ENCODE measurements at places on chromosomes 6 and 20.
A peak's percentile ranks its signal among the peaks of the same experiment; 100 is the strongest.

DNA sequence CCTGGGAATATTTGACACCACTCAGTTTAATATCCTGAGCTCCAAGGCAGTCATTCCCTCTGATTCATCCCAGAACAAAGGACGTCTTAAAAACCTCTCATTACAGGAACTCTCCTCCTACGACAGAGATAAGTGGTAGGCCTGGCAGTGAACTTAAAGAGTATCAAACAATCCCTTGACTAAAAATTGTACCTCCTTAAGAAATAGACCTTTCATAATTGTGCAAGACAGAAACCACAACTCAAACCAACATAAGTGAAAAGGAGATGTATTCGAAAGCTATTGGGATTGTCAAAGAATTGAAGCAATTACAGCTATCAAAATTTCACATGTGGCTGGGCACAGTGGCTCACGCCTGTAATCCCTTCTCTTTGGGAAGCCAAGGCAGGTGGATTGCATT lies 19.1 kb upstream of the BNIP5 start:
- no peak for DNase-seq

- no peak for DNase-seq
Observed at GRCh38 chr6:21587179-21587960, 6.2 kb upstream of the SOX4 start.

DNA sequence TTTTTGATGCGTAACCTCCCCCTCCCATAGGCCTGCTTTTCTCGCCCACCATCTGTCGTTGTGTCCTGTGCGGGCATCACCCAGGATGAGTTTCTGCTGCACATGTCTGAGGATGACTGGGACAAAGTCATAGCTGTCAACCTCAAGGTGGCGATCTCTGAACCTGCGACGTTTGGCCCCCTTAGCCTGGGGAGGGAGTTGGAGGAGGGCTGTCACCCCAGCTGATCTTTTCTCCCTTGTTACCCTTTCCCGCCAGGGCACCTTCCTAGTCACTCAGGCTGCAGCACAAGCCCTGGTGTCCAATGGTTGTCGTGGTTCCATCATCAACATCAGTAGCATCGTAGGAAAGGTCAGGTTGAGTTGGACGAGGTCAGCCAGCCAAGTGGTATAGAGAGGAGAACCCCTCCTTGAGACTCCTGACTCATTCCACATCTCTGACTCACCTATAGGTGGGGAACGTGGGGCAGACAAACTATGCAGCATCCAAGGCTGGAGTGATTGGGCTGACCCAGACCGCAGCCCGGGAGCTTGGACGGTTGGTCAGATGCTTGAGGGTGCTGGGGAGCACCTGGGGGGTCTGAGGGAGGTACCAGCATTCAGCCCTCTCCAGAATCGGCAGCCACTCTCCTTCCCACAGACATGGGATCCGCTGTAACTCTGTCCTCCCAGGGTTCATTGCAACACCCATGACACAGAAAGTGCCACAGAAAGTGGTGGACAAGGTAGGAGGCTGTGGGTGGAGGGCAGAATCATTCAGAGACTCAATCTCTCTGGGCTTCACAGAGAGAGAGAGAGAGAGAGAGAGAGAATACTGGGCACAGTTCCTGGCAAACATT lies 954 bp downstream of the HSD17B8 start:
- DNase-seq = no peak

DNA sequence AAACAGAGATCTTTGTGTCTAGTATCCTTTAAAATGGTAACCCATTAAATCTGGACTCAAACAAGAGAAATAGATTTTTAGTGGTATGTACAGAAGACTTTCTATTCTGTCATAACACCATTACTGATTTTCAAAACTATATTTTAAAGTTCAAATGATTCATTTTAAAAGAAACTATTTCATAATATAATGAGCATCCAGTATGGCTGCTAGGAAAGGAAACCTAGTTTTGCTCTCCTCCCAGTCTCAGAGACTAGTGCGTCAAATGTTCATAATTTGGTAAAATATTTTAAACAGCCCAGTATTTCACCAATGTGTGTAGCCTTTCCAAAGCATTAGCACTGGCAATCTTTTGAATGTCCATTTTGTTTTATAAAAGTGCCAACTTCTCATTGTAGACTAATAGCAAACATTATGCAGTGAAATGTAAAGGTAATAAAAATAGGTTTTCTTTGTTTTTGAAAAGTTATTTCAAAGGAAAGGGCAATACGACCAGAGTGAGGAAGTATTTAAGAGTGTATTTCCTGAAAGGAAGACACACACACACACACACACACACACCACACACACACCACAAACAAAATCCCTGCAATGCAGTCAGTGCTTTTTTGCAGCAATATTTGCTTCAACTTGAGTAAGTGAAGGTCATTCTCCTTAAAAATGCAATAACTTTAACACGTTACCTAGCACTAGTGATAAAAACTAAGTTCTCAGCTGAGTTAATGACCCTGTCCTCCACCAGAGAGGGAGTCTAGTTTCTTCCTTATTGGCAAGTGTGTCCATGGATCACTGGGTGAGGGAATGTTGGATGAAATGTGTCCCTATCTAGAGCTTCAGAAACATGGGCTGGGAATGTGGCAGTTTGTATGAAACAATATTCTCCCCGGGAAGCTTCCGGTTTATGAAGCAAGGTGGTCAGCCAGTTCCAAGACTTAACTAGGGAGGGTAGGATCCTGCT lies 4.6 kb downstream of the PPP1R3G start:
- DNase-seq = no peak

GRCh38 chr6:161844804-161845203 lies 570.9 kb upstream of the AGPAT4 start:
- no peak for DNase-seq

GRCh38 chr6:159969921-159970320 lies 1.0 kb downstream of the IGF2R start:
- no peak for DNase-seq

DNA sequence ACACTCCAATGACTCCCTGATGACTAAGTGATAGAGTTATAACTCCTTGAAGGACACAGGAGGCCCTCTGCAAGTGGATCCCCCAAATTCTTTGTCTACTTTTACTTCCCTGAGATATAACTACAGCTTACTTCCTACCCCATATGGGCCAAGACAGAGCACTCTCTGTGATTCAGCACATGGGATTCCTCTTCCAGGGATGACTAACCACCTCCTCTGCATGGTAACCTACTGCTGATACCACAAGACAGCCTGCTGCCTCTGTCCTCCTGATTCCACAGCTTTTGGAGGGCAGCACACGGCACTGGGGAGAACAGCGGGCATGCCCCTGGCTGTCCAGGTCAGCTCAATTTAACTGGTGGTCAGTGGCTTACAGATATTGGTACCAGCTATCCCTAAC lies 675.7 kb upstream of the AGPAT4 start:
- peak; percentile 32 for DNase-seq

- no peak for DNase-seq
Observed at GRCh38 chr6:130906736-130907381, 79.7 kb downstream of the SMLR1 start.

DNA sequence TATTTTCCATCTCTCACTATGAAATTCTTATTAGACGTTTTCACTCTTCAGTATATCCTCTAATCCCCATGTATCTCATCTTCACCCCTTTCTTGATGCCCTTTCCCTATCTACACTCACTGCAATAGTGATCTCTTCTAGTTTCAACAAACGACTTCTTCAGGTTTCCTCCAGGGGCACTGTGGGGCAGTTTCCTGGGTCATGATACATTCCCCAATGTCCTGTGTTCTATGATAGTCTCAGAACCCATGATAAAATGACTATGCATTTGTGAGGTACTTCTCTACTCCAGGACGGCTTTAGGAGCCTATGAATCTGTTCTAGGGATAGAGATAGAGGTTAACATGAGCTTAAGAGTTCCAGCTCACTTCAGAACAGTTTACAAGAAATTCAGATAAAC lies 183.3 kb downstream of the FOXC1 start:
- no peak for DNase-seq

- no peak for DNase-seq
Observed at GRCh38 chr20:3716195-3716834, 3.9 kb upstream of the SIGLEC1 start.

- no peak for DNase-seq
Observed at GRCh38 chr6:2232445-2232844, 13.0 kb downstream of the GMDS start.

DNA sequence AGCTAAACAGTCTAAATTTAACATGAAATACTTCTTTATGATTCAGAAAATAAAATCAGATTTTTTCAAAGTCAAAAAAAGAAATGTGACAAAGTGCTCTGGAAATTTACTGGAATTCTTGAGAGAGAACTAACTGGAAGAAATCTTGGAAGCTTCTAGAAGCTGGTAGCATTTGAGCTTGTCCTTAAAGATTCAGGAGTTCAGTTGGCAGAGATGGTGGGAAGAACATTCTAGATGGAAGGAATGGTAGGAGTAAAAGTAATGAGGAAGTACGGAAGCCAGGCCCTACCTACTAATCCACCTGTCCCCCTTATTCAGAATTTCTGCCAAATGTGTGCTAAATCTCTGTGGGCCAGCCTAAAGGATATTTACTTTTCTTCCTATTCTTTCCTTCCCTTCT lies 21.2 kb downstream of the RALY start:
- DNase-seq = no peak

DNA sequence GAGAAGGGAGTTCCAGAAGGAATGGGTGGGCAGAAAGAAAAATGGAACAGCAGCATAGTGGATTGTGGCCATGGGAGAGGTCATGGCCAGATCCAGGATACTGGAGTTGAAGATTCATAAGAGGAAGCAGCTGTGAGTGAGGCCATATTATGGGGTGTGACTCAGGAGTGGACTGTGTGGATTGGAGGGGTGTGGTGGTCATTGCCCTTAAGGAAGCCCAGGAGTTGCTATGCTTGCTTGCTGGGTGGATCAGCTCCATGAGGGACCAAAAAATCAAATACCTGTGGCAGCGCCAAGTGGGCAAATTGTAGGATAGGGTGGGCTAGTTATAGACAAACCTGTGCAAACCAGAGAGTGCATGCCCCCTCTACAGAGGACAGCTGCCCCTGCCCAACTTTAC lies 18.3 kb downstream of the LRRC1 start:
- no peak for DNase-seq

DNA sequence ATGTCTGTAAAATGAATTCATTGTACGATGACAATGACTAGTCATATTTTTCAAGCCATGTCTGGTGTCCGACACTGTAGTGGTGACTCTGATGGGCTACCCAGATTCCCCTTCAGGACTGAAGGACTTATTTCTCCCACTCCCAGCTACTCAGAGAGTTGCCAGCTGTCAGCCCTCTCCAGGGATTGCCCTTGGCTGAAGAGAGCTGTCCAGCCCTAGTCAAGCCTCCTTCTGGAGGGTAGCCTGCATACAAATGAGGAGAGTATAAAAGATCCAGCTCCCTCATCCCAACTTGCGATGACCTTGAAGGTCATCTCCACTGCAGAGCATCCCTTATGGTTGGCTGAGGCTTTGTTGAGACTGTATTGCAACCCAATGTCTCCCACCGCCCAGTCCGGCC lies 29.9 kb downstream of the JPH2 start:
- DNase-seq = no peak

DNA sequence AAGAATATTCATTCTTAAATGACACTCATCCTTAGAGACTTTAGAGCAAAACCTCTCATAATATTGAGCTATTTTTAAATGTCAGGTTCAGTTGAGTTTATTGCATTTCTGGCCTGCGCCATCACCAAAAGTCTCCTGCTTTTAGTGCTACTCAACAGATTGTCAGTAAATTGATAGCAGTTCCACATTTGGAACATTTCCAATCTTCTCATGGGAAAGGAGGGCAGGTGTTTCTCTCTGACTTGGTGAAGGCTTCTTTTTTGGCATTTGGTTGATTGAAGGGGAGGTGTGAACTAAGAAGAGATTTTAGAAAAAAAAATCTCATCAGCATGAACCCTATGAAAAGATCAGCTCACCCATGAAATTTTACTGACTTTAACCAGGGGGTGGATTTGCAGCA lies 125.9 kb upstream of the INSM1 start:
- no peak for DNase-seq

DNA sequence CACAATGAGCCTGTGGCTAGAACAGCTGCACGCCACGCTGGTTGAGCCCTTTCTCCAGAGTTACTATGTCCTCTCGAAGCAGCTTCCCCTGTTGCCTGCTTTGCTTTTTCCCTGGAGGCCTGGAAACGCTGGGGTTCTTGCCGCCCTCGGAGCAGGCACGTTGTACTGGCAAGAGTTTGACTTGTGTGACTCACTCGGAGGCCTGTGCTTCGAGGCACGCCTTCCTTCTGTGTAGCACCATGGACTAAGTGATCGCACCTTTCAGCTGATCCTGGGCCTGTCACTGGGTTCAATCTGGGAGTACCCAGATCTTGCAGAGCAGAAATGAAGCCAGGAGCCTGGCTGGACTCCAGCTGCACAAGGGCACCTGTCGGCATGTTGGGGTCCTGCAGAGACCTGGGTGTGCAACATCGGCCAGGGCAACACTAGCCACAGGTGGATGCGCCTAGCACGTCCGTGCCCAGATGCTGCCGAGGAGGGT lies 5.2 kb downstream of the INSM1 start:
- DNase-seq = no peak

- DNase-seq = no peak
Observed at GRCh38 chr6:140064366-140064765, 689.9 kb upstream of the CITED2 start.

GRCh38 chr20:8424010-8424409 lies 291.9 kb downstream of the PLCB1 start:
- peak; percentile 41 for DNase-seq

DNA sequence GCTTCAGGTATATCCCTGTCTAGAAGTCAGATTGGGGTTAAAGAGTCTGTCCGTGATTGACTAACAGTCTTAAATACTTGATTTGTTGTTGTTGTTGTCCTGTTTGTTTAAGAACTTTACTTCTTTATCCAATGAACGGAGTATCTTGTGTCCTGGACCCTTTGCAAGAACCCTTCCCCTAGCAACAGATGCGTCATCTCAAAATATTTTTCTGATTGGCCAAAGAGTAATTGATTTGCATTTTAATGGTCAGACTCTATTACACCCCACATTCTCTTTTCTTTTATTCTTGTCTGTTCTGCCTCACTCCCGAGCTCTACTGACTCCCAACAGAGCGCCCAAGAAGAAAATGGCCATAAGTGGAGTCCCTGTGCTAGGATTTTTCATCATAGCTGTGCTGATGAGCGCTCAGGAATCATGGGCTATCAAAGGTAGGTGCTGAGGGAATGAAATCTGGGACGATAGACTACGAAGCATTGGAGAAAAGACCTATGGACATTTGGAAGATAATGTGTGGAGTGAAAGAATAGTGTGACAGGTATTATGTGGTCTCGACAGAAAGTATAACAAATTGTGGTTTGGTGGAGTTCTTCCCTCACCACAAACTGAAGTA lies at the start of gene HLA-DRA:
TSS of gene HLA-DRA (plus strand) at position 286 of the 613 bp plus-strand sequence. CDS start at position 350, 64 bp downstream.
- no peak for DNase-seq

- DNase-seq = no peak
Observed at GRCh38 chr6:118913161-118913560, 19.2 kb downstream of the ASF1A start.

DNA sequence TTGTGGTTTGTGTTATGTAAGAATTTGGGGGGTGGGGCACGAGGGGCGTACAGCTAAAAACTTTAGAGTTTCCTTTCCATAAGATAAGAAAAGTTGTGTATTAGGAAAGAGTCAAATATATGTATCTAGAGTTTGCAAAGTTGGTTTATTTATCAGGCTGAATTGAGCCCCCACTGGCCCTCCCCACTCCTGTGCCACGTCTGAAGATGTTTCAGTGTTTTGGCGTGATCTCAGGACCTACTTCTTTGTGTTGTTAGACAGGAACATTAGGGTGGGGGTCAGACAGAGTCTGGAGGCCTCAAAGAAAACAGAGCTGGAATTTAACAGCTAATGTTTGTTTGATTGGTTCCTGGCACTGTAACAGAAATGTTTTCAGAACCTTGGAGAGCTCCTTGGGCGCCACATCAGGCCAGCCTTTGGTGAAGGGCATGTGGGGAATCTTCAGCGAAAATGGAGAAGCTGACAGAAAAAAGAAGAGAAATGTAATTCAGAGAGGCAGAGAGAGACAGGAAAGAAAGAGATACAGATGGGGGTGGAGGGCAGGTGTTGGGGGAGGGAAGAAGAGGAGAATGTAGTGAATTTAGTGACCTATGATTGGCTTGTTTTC lies 674 bp downstream of the NRSN1 start:
- peak; percentile 6 for DNase-seq
